ENCODE measurements at places on chromosomes 5 and 9. TPM values are rescaled to one million over a fixed set of nuclear protein-coding genes. Genes with fewer than 3 reads are reported as not detected.

HTR4 gene
- total RNA-seq = 0.22 TPM

PRR16 gene
- 3.6 TPM for total RNA-seq

MYMK gene
- not detected for total RNA-seq

ORM2 gene
- not detected for total RNA-seq

ANXA2R gene
- total RNA-seq = 4.6 TPM

DNA sequence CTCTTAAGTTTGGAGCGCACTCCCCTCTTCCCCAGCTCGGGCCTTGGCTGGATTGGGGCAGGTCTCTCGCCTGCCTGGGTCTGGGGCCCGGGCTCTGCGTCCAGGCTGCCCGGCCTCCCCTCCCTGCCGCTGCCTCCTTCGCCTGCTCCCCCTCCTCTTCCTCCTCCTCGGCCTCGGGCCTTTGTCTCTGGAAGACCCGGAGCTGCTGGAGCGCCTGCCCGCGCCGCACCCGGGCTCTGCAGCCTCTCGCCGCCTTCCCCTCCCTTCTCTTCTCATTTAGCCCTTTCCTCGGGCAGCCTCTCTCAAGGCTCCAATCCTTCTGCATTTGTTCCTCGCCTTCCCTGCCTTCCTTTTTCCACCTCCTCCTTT, 218.5 kb downstream of the C9orf50 start:
- H3K36me3 ChIP-seq = no peaks in the 10 kb centered on the region
- no peak overlapping the region for H3K4me3 ChIP-seq
- H3K27ac ChIP-seq = peak overlapping the region; percentile 83

- H3K36me3 ChIP-seq = no peaks in the 10 kb centered on the region
- peak overlapping the region; percentile 90 for H3K27ac ChIP-seq
- H3K27me3 ChIP-seq = no peaks in the 10 kb centered on the region
- peak overlapping the region; percentile 76 for H3K4me3 ChIP-seq
- H3K4me1 ChIP-seq = peaks cover 2% of the 10 kb centered on the region
- no peak for DNase-seq
Observed at GRCh38 chr9:20684875-20685696, 1.0 kb downstream of the FOCAD start.

GRCh38 chr9:2018162-2018643, 3.1 kb downstream of the SMARCA2 start:
- H3K27me3 ChIP-seq = no peaks in the 10 kb centered on the region
- no peaks in the 10 kb centered on the region for H3K36me3 ChIP-seq
- H3K27ac ChIP-seq = peak overlapping the region; percentile 97
- no peak for DNase-seq
- peaks cover 19% of the 10 kb centered on the region for H3K4me1 ChIP-seq
- H3K4me3 ChIP-seq = peak overlapping the region; percentile 71

DNA sequence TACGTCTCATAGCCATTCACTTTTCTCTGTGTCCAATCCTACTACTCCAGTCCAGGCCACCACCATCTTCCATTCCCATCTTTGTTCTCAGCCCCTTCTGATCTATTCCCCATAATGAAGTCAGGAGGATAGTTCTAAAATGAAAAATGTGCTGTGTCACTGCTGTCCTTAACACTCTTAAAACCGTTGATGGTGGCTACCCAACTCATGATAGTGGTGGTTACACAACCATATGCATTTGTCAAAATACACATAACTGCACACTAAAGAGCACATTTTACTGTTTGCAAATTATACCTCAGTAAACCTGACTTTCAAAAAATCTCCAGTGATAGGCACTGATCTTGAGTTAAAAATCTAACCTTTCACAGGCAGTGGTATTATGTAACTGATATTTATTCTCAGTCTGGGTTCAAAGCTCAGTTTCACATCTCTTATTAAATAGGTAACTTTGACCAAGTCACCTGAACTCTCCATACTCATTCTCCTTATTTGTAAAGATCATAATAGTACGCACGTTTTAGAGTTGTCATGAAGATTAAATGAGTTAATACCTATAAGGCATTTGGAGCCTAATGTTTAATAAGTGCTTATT, 24.6 kb upstream of the ADRB2 start:
- no peaks in the 10 kb centered on the region for H3K4me1 ChIP-seq
- H3K36me3 ChIP-seq = no peaks in the 10 kb centered on the region
- H3K4me3 ChIP-seq = no peak overlapping the region
- no peak overlapping the region for H3K27ac ChIP-seq
- no peaks in the 10 kb centered on the region for H3K27me3 ChIP-seq

DNA sequence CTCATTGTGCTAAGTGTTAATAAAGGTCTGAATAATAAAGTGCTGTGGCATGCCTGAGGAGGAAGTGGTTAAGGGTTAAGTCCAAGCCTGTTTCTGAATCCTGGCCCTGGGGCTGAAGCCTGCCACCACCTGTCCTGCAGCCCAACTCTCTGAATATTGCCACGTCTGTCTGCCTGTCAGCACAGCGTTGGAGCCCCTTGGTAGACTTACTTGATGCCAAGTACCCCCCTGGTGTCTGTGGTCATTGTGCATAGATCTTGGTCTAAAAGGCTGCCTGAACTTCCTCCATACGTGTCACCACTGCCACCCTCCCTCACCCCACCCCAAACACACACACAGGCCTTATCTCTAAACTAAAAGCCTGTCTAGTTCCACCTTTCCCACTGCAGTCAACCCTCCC, 35.4 kb upstream of the SLC2A8 start:
- H3K27me3 ChIP-seq = no peaks in the 10 kb centered on the region
- H3K27ac ChIP-seq = no peak overlapping the region
- H3K4me1 ChIP-seq = no peaks in the 10 kb centered on the region
- DNase-seq = no peak
- H3K36me3 ChIP-seq = no peaks in the 10 kb centered on the region
- no peak overlapping the region for H3K4me3 ChIP-seq

GRCh38 chr5:155772009-155772662, 554.8 kb upstream of the SGCD start:
- no peak overlapping the region for H3K27ac ChIP-seq
- no peak for DNase-seq
- H3K4me1 ChIP-seq = no peaks in the 10 kb centered on the region
- H3K36me3 ChIP-seq = no peaks in the 10 kb centered on the region
- H3K4me3 ChIP-seq = no peak overlapping the region

DNA sequence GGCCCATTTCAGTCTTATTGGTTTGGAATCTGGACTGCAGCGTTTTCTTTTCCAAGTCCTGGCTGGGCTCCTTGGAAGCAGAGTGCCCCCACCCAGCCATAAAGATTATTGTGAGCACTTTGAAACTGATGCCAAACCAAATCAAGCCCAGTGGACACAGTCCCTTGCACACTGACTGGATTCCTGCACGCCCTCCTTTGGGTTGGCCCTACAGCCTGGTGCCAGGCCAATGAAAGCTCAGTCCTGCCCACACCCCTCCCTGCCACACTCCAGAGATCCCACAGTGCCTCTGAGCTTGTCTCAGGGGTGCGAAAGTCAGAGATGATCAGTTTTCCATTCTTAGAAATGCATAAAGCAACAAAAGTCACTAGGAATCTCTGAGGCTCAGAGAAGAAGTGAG, 181.9 kb downstream of the CETN3 start:
- no peak overlapping the region for H3K4me3 ChIP-seq
- H3K27ac ChIP-seq = no peak overlapping the region
- peak; percentile 15 for DNase-seq
- no peaks in the 10 kb centered on the region for H3K4me1 ChIP-seq
- H3K27me3 ChIP-seq = no peaks in the 10 kb centered on the region
- no peaks in the 10 kb centered on the region for H3K36me3 ChIP-seq

DNA sequence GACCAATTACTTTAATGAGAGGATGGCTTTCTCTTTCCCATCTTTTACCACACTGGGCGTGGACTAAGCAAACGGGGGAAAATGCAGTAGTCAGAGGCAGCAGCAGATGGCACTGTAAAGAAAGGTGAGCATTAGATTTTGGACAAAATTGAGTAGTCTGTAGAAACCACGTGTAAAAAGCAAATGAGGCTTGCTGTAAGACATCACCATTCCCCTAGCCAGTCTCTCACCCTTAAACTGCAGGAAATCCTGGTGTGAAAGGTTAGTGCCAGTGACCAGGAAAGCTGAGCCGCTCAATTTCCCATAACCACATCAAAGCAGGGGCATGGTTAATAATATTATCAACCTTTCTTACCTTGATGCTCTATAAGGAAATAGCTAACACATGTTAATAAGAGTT, 31.8 kb downstream of the SPATA31C2 start:
- H3K4me3 ChIP-seq = no peak overlapping the region
- no peaks in the 10 kb centered on the region for H3K27me3 ChIP-seq
- no peak overlapping the region for H3K27ac ChIP-seq

- no peak overlapping the region for H3K27ac ChIP-seq
- H3K4me3 ChIP-seq = no peak overlapping the region
- DNase-seq = no peak
- H3K4me1 ChIP-seq = no peaks in the 10 kb centered on the region
- no peaks in the 10 kb centered on the region for H3K27me3 ChIP-seq
- H3K36me3 ChIP-seq = no peaks in the 10 kb centered on the region
Observed at GRCh38 chr5:111517853-111518501, 5.6 kb upstream of the STARD4 start.
